ENCODE measurements at places on chromosomes 5 and 9.

- no peak for DNase-seq
Measured at GRCh38 chr5:146402949-146403348, 44.2 kb upstream of the TCERG1 start.

- DNase-seq, result no peak
Measured at GRCh38 chr5:7759257-7759871, 91.6 kb downstream of the CFAP90 start.

- no peak for DNase-seq
Measured at GRCh38 chr9:126443144-126443543, 116.5 kb downstream of the MVB12B start.

GRCh38 chr9:29006628-29007027, 1433.3 kb upstream of the C9orf72 start:
- DNase-seq, result no peak

- no peak for DNase-seq
Measured at GRCh38 chr9:27683181-27683580, 109.9 kb upstream of the C9orf72 start.

DNA sequence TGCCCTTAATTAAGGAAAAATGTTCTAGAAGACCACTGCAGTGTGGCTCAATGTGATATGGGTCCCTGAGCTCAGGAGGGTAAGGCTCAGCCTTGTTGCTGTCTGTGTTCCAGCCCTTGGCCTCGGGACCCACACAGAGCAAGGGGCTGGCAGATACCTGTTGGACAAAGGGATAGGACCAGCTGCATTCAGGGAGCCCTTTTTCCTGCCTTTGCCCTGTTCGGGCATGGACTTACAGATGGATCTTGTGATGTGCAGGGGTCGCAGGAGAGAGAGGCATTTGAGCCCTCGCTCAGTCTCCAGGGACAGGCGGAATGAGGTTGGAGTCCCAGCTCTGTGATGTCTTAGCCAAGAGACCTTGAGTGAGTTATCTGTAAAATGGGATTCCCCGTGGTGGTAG, 12.1 kb upstream of the BOD1 start:
- no peak for DNase-seq

- no peak for DNase-seq
Measured at GRCh38 chr5:79746642-79747569, 57.3 kb downstream of the CMYA5 start.

GRCh38 chr9:122888480-122888879, 16.7 kb downstream of the RC3H2 start:
- DNase-seq, result no peak

- DNase-seq, result no peak
Measured at GRCh38 chr5:150780187-150780692, 1.7 kb downstream of the SMIM3 start.

GRCh38 chr9:65437724-65438123, 152.7 kb upstream of the FOXD4L5 start:
- DNase-seq, result no peak

DNA sequence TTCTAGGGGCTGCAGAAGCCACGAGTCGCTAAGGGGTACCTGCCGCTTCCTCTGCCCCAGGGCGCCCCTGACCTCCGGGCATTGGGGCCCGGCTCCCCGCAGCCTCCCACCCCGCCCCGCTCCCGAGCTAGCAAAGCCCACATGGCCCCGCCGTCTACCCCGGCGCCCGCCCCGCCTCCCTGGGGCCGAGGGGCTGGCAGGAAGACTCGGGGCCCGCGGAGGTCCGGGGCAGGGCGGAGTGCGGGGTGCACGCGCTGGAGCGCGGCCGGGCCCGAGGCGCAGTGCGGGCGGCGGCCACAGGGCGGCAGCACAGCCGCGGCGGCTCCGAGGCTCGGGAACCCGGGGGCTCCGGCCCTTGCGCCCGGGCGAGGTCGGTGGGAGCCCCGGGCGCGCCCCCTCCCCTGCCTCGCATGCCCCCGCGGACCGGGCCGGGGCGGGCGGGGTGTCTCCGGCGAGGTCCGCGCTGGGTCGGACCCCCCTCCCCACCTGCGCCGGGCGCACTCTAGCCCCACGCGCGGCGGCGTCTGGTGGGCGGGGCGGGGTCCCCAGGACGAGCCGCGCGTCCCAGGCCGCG, 6.7 kb downstream of the NRARP start:
- peak; percentile 80 for DNase-seq

- no peak for DNase-seq
Measured at GRCh38 chr9:76192013-76192412, 202.2 kb downstream of the RFK start.

DNA sequence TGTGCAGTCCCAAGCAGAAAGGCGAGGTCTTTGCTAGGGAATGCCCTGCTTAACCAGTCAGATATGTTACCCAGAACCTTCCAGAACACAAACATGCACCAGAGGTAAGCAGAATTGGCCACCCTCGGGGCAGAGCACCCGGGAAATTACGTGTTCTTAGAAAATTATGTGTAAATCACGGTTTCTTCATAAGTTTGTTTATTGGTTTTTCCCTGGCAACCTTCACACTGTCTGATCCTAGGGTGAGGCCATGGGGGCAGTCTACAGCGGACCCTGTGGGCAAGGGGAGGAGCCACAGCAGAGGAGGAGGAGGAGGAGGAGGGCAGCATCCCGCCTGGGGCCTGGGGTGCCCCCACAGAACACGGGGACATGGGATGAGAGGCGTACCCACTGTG, 31.4 kb downstream of the RXRA start:
- DNase-seq, result no peak

GRCh38 chr9:75607521-75607920, 283.0 kb upstream of the PCSK5 start:
- DNase-seq, result no peak

- no peak for DNase-seq
Measured at GRCh38 chr5:67141644-67142043, 55.0 kb downstream of the CD180 start.

DNA sequence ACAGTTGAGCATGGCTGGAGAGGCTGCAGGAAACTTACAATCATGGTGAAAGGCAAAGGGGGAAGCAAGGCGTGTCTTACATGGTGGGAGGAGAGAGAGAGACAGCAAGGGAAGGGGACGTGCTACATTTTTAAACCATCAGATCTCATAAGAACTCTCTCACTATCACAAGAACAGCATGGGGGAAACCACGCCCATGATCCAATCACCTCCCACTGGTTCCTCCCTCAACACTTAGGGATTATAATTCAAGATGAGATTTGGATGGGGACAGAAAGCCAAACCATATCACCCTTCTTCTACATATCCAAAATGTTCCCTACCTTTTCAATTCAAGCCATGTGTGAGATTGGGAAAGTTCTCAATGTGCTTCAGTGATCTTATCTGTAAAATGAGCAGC, 22.9 kb upstream of the GLRX start:
- DNase-seq, result no peak

DNA sequence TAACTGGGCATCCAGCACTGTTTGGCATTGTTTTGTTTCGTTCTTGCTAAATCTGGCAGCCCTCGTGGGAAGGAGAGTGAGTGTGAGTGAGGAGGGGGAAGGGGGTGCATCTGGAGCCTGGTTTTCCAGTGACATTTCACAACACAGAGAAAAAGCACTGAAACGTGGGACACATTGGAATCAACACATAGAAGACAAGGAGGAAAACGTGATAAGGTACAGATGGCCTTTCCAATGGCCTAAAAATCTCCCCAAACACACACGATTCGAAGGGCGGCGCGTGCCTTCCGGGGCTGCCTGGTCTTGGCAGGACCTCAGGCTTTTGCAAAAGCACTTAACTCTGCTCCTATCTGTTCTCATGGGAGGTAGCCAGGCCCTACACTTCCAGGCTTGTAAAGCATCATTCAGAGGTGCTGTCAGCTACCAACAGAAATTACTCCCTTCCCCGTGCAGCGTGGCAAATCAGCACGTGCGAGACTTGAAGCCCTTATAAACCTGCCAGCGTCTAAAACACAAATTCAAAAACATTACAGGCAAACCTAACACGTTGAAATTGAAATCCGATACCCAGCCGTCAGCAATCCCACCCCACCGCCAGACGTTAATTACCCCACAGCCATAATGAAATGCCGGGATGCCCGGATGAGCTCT, 129.4 kb downstream of the OLFM1 start:
- no peak for DNase-seq

GRCh38 chr9:7976167-7976755, 176.7 kb upstream of the DMAC1 start:
- DNase-seq, result no peak

DNA sequence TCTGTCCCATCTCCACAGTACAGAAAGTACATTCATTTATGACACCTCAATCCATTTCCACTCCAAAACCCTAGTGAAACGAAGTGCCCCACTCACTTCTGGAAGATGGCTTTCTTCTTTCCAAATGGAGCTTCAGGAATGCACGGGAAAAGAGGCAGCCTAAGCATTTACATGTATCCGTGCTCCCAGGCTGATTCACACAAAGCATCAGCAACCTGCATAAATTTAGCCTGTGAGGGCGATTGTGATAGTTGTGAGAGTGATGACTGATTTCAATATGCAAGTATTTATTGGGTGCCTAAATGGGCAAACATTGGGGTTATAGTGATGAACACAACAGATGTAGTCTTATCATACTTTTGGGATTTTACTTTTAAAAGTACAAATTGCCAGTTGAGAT, 86.6 kb downstream of the PLPPR1 start:
- DNase-seq, result no peak

GRCh38 chr5:2900360-2900759, 148.9 kb upstream of the IRX2 start:
- no peak for DNase-seq

- DNase-seq, result no peak
Measured at GRCh38 chr9:112218908-112219307, 43.8 kb upstream of the SUSD1 start.

GRCh38 chr5:10264604-10265003, 14.5 kb downstream of the CCT5 start:
- no peak for DNase-seq

DNA sequence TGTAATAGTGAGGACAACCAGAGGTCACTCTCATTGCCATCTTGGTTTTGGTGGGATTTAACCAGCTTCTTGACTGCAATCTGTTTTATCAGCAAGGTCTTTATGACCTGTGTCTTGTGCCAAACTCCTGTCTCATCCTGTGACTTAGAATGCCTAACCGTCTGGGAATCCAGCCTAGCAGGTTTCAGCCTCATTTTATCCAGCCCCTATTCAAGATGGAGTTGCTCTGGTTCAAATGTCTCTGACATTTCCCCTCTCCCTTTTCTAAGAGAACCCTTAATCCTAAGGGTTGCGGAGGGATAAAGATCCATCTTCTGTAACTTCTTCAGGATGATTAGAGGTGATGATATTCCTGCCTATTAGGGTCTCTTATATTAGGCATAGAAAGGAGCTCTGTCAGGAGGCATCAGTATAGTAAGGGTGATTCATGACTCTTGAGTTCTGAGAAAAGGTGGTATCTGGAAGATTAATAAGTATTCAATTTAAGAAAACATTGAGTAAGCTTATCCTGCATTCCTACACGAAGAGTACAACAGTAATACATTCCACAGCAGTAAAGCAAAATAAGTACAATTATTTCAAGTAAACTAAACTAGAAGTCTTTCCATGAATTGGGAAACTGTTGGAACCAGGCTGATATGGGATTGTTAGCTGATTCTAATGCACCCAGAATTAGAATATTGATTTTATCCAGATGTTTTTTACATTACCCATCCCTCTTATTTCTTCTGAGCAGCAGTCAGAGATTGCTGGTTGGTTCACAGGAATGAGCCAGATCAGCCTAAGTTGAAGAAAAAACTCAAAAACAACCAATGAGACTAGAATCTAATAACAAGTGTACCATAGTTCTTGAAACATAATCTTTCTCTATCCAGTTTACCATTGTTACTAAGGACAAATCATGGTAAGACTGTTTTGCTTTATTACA, 39.9 kb downstream of the SHC3 start:
- DNase-seq, result no peak

DNA sequence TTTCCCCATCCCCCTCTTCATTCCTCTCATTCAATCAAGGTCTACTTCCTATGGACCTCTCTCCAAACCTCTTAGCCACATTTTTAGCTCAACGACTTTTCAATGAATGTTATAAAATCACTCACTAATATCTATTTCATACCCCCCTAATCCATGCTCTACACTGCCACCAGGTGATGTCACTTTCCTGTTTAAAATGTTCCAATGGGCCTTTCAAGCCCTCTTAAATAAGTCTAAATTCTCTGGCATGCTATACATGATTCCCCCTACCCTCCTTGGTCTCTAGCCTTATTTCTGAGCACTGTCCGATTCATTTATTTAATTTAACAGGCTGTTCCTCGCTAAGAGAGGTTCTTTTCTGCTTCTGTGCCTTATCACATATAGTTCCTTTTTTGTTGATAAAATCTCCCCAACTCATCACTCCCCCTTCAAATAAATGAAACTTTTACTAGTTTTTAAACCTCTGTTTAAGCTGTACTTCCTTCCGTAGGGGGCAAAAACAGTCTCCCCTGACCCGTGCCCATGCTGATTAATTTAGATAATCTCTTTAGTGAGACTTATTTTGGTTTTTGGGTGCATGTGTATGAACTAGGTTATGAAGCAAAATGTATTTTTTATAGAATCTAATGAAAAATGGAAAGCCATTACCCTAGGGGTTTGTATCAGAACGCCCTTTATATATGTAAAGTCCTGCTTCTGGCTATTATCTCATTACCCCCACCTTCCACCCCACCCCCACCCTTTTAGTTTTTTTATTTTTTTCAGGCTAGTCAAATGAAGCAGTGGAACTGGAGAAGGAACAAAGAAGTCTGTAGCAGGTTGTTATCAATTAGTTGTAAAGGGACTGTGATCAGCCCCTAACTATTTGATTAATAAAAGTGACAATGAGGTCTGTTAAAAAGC, 9.0 kb downstream of the ABHD17B start:
- no peak for DNase-seq

DNA sequence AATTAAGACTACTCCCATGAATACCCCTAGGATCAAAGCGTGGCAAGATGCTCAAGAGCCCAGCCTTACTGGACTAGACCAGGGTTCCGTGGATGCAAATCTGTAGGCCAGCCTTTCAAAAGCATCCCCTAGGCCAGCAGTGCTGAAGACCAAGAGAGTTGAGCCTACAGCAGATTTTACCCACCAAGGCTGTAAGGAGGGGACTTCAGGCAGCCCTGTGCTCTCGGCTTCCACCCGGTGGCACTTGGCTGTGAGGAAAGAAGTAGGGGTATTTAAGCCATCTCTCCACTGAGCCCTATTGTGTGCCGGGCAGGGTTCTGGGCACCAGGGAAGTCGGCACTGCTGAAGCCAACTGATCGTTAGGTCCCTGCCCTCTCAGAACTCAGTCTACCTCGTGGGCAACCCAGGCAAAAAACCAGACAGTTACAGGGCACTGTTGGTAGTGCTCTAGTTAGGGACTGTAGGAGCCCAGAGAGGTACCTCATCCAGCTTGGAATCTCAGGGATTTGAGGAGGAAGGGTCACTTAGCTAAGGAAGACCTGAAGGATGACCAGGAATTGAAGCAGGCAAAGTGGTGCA, 25.5 kb downstream of the TCF7 start:
- no peak for DNase-seq

DNA sequence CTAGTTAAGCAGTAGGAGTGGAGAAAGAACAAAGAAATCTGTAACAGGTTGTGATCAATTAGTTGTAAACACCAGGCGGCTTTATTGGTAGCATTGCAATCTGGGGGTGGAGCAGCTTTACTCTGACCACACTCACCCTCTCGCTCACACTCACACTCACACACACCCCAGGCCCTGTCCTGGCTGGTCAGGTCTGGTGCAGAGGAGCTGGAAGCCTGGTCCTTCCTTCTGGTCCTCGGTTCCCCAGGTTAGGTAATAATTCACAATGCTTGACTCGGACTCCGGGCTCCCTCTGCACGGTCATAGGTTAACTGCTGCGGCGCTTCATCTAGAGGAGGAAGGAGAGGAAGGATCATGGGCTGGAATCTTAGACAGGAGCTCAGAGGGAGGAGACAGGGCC, 1.6 kb downstream of the CCL19 start:
- DNase-seq, result no peak

GRCh38 chr9:4147476-4148230, 152.2 kb downstream of the GLIS3 start:
- DNase-seq, result no peak

- no peak for DNase-seq
Measured at GRCh38 chr5:61137835-61138234, 24.4 kb downstream of the SMIM15 start.
